HFFc6 (cell line): ENCODE measurements at places on chromosomes 4 and X. TPM values are rescaled to one million over a fixed set of nuclear protein-coding genes. Genes with fewer than 3 reads are reported as not detected.

DNA sequence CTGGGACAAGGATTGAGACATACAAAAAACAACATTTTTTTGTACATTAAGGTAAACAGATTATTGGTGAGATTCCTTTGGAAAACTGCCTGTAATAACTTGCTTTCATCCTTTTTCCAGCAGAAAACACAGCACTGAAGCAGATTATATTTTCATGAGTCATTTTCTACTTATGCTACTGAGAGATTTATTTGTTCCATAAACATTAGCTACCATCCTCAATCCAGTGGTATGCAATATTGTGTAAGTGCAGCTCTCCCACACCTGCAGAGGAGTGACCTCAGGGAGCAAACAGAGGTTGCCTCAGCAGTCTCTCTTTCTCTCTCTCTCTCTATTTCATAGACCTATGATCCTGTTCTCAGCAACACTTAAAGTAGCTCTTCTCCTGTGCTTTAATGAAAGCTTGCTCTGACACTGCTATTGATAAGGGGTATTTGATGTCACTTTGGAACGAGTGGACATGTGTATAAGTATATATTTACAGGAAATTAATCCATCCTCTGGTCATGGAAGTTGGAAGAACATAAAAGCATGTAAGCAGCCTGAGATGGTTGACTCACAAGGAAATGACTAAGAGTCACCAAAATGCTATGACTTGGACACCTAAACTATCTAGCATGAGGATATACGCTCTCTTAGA lies 163.7 kb upstream of the SPANXC start:
- no peaks in the 10 kb centered on the region for H3K36me3 ChIP-seq
- H3K27ac ChIP-seq = peak overlapping the region; percentile 87
- no peaks in the 10 kb centered on the region for H3K27me3 ChIP-seq
- peak; percentile 76 for DNase-seq
- peak overlapping the region; percentile 80 for H3K4me3 ChIP-seq

DNA sequence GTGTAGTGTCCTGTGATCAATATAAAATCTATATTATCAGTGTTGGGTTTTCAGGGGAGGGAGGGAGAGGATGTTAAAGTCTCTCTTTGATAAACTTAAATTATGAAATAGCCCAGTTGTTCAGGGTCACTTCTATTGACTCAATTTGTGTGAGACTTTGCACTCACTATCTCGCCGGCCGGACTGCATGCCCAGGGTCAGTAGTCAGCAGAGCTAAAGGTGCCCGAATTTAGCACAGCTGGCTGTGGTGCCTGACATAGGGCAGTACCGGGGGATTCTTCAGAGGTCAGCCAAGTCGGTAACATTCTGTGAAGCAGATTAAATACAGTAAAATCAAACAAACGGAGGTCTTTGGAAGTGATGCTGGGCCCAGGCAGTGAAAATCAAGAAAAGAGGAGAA lies 19.2 kb downstream of the GABRQ start:
- no peaks in the 10 kb centered on the region for H3K36me3 ChIP-seq
- DNase-seq = no peak
- H3K27ac ChIP-seq = no peak overlapping the region
- H3K4me1 ChIP-seq = no peaks in the 10 kb centered on the region

DNA sequence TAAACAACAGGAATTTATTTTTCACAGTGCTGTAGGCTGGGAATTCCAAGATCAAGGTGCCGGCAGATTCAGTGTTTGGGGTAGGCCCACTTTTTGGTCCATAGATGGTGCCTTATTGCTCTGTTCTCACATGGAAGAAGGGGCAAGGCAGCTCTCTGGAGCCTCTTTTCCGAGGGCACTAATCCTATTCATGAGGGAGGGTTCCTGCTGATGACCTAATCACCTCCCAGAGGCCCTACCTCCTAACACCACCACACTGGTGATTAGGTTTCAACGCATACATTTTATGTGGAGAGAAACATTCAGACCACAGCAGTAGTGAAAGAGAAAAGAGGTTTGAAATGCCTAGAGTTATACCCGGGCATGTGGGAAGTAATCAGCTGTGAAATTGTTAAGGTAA lies 1.4 kb upstream of the POLA1 start:
- no peak overlapping the region for H3K27ac ChIP-seq
- no peaks in the 10 kb centered on the region; the same call in 1 of the 2 replicates for H3K27me3 ChIP-seq
- no peak overlapping the region for H3K4me3 ChIP-seq
- no peak for DNase-seq

DNA sequence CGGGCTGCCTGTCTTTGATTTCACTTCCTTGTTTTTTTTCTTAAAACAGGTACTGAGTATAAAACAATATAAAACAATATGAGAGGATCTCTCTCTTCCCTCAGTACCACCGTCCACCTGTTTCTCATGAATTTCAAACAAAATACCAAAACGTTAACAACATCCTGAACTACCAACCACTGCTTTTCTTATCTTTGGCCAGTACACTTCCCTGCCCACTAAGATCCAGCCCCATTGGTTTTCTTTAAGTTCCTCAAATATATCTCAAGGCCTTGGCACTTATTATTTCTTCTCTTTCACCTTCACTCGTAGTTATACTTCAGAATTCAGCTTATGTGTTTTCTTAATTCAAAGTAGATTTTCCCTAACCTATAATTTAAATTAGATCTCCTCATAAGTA lies 370.2 kb upstream of the GRIA3 start:
- H3K36me3 ChIP-seq = no peaks in the 10 kb centered on the region
- no peak overlapping the region for H3K27ac ChIP-seq
- H3K4me1 ChIP-seq = no peaks in the 10 kb centered on the region

GRCh38 chr4:25842229-25842845 lies 20.5 kb downstream of the SEL1L3 start:
- no peak overlapping the region for H3K4me3 ChIP-seq
- H3K27me3 ChIP-seq = peaks cover 4% of the 10 kb centered on the region
- peaks cover 4% of the 10 kb centered on the region; the same call in 1 of the 2 replicates for H3K36me3 ChIP-seq
- H3K27ac ChIP-seq = no peak overlapping the region
- no peak for DNase-seq

- H3K27me3 ChIP-seq = no peaks in the 10 kb centered on the region
- no peaks in the 10 kb centered on the region for H3K4me1 ChIP-seq
- H3K4me3 ChIP-seq = no peak overlapping the region
- no peaks in the 10 kb centered on the region for H3K36me3 ChIP-seq
Measured at GRCh38 chr4:95084584-95084983, 326.8 kb downstream of the BMPR1B start.

GRCh38 chrX:34943235-34943634 lies 639 bp downstream of the FAM47B start:
- DNase-seq = no peak
- no peaks in the 10 kb centered on the region for H3K27me3 ChIP-seq
- no peak overlapping the region for H3K27ac ChIP-seq
- no peaks in the 10 kb centered on the region for H3K36me3 ChIP-seq
- H3K4me1 ChIP-seq = no peaks in the 10 kb centered on the region
- H3K4me3 ChIP-seq = no peak overlapping the region

DNA sequence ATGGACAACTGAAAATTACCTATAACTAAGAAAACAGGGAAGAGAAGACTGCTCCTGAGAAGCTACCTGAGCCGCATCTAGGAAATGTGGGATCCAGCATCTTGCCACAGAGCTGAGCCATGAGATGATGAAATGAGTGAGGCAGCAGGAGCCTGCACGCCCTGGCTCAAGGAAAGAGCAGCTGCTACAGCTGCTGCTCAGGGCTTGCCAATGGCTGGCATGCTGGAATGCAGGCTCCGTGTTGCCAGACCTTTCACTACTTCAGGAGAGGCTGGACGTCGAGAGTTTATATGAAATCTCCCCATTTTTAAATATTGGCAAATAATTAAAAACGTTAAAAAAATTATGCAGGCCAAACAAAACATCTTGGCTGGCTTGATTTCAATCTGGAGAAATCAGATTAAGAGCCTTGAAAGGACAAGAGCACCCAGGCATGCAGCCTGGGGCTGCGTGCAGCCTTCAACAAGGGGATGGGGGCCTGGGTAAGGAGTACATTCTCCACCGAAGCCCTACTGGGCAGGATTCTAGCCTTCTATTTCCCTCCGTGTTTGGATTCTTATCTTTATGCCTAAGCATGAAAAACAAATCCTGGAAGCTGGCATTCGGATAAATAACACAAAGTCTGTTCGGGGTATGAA lies 227.6 kb downstream of the NR3C2 start:
- no peaks in the 10 kb centered on the region for H3K4me1 ChIP-seq
- H3K27ac ChIP-seq = no peak overlapping the region
- no peak overlapping the region for H3K4me3 ChIP-seq
- H3K27me3 ChIP-seq = peaks cover 3% of the 10 kb centered on the region; the same call in 1 of the 2 replicates
- DNase-seq = no peak
- no peaks in the 10 kb centered on the region for H3K36me3 ChIP-seq

GRCh38 chr4:60857130-60857753 lies 342.9 kb upstream of the ADGRL3 start:
- H3K27ac ChIP-seq = no peak overlapping the region
- no peak overlapping the region for H3K4me3 ChIP-seq
- H3K27me3 ChIP-seq = no peaks in the 10 kb centered on the region
- no peaks in the 10 kb centered on the region for H3K36me3 ChIP-seq
- DNase-seq = no peak

DNA sequence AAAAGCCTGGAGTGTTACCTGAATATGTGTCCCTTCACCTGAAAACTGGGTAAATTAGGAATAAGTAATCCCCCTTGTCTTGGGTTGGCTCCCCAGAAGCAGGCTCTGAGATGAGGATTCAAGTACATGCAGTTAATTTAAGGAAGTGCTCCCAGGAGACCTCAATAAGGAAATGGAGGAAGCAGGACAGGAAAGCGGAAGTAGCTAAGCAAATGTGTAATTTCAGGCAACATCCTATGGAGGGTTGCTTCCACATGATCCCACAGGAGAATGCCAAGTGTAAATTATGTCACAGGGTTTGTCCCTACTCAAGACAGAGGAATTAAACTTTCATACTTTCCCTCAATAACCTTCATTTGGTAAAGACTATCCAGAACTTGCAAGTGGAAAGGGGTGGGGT lies 48.1 kb upstream of the ARHGEF6 start:
- H3K36me3 ChIP-seq = no peaks in the 10 kb centered on the region
- no peak overlapping the region for H3K27ac ChIP-seq
- H3K4me1 ChIP-seq = peaks cover 3% of the 10 kb centered on the region; the same call in 1 of the 2 replicates
- no peak overlapping the region for H3K4me3 ChIP-seq
- no peak for DNase-seq
- peaks cover 2% of the 10 kb centered on the region for H3K27me3 ChIP-seq

- peaks cover 5% of the 10 kb centered on the region; the same call in 1 of the 2 replicates for H3K27me3 ChIP-seq
- DNase-seq = no peak
- H3K36me3 ChIP-seq = no peaks in the 10 kb centered on the region
- H3K27ac ChIP-seq = peak overlapping the region; percentile 94
Measured at GRCh38 chrX:120244395-120244734, 6.2 kb upstream of the ZBTB33 start.

DNA sequence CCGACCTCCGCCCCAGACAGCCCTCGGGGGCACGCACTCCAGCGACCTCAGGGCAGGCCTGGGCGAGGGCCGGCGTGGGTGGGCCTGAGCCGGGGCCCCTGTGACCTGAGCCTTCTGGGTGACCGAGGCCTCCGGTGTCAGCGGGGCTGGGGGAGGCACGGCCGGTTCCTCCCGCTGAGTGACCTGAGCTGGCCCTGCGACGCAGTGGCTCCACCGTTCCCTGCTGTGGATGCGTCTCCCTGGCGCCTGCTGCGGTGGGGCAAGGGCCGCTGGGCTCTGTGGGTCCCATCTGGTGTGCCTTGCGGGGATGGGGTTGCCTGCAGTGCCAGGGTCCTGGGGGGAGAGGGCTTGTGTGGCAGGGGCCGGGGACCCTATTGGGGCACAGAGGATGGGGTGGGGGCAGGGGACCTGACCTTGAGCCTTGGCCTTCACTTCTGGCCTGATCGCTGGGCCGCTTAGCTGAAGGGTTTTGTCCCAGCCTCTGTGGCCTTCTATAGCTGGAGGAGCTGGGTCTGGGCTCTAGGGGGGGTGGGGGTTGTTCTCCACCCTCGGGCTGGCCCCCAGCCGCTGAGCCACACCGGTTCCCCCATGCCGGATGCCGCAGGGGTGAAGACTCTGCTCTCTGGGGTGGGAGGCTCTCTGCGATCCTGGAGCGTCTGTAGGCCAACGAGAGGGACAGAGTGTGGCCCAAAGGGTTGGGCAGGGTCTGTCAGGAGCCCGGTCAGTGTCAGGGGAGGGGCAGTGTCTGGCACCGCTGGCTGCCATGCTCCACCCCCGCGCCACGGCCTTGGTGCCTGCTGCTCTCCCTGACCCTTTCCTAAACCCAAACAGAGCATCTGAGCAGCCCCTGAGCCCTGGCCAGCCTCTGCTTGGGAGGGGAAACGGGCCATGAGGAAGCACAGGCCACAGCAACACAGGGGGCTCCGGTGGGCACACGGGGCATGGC lies 2.3 kb downstream of the NAT8L start:
- no peak overlapping the region for H3K27ac ChIP-seq
- peaks cover 17% of the 10 kb centered on the region for H3K27me3 ChIP-seq
- H3K4me3 ChIP-seq = no peak overlapping the region

DNA sequence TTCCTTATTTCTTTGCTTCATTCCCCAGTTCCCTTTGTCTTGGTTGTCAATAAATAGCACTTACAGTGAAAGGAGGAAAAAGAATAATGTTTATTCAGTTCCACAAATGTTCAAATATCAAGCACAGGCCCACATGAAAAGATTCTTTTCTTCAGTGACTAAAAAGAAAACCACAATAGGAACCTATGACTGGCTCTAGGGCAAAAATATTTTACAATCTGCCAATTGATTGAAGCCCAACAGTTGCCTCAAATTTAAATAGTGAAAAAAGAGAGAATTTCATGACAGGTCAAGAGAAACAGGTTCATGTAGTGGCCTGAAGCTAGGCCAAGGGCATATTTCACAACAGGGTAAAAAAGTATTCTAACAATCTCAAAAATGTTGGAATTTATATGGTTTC lies 553.8 kb downstream of the CENPC start:
- no peak overlapping the region for H3K27ac ChIP-seq
- H3K27me3 ChIP-seq = no peaks in the 10 kb centered on the region
- no peaks in the 10 kb centered on the region for H3K36me3 ChIP-seq
- H3K4me1 ChIP-seq = no peaks in the 10 kb centered on the region

GRCh38 chr4:89773805-89774204 lies 63.2 kb downstream of the SNCA start:
- no peaks in the 10 kb centered on the region for H3K36me3 ChIP-seq
- H3K27me3 ChIP-seq = peaks cover 3% of the 10 kb centered on the region; the same call in 1 of the 2 replicates
- no peak overlapping the region for H3K27ac ChIP-seq
- no peaks in the 10 kb centered on the region for H3K4me1 ChIP-seq

- no peaks in the 10 kb centered on the region for H3K36me3 ChIP-seq
- DNase-seq = peak; percentile 57
- H3K27ac ChIP-seq = peak overlapping the region; percentile 21
Measured at GRCh38 chrX:31590581-31591114, 518.8 kb upstream of the FTHL17 start.

DNA sequence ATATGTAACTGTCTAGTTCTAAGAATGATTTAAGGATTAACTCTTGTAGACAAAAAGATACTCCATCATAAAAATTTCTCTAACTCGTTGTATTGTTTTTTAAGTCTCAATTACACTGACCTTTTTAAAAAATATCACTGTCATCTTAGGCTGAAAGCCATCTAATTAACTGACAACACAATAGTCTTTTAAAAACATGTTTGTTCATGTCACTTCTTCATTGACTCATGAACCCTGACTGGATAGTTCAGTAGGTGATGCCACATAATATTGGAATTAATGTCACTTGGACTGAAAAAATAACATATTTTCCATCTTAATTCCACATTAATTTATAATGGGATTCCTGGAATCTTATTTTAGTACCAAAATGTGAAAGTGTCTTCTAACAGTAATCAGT lies 179.3 kb downstream of the ADGRL3 start:
- no peak overlapping the region for H3K4me3 ChIP-seq
- H3K27ac ChIP-seq = no peak overlapping the region
- DNase-seq = no peak

Gene SMR3B
- total RNA-seq = not detected in 2 replicates

Gene ADAM29
- total RNA-seq = not detected in 3 replicates

Gene TRPC3
- total RNA-seq = not detected in 3 replicates

Gene LARP7
- total RNA-seq = 25.5 to 33.9 TPM (median 28.5 TPM) in 3 replicates

Gene DDX60
- 2.5 to 8.2 TPM (median 3.3 TPM) in 3 replicates for total RNA-seq

Gene SYTL5
- 0.14 to 0.21 TPM (median 0.18 TPM) in 3 replicates for total RNA-seq

Gene TKTL2
- total RNA-seq = not detected in 2 replicates

Gene GRIA3
- 14.7 to 25.9 TPM (median 19.9 TPM) in 3 replicates for total RNA-seq

Gene TMSB15B
- total RNA-seq = 2.0 and 5.1 TPM in 2 replicates
